Adrenal gland (tissue), 19 donors: ENCODE measurements at places on chromosomes 16 and 17. TPM values are rescaled to one million over a fixed set of nuclear protein-coding genes. Genes with fewer than 3 reads are reported as not detected.

The MMP28 gene
- 7.4 TPM for polyA plus RNA-seq

The HOXB3 gene
- polyA plus RNA-seq = 11.4 TPM

- DNase-seq = no peak
These were observed 16.3 kb downstream of the PIPOX start for GRCh38 chr17:29059281-29059680.

GRCh38 chr17:35736236-35736635, 4.8 kb downstream of the RASL10B start:
- DNase-seq = no peak

GRCh38 chr16:59327894-59328293, 593.8 kb upstream of the GOT2 start:
- no peak for DNase-seq
